ENCODE measurements at places on chromosomes 1 and 21.

DNA sequence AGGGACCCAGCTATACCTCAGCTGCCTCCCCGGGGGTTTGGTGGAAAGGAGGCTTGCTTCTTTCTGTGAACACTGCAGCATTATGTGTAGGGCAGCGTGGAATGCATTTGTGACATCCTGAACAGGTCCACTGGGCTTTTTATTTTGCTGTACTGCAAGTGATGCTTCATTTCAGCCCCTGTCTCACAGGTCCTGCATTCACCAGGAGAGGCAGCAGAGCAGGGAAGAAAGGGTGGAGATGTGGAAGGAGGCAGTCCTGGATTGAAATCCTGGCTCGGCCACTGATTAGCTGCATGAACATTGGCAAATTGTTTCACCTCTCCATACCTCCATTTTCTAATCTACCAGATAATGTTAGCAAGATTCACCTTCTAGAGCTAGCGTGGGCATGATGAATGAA, 77.9 kb upstream of the ZBTB18 start:
- DNase-seq, result no peak

- no peak for DNase-seq
These were observed 97.3 kb downstream of the PSMG1 start for GRCh38 chr21:39085843-39086405.

GRCh38 chr1:198620951-198621824, 17.7 kb upstream of the PTPRC start:
- DNase-seq, result no peak

GRCh38 chr1:182295697-182296096, 95.9 kb downstream of the GLUL start:
- DNase-seq, result no peak

- DNase-seq, result no peak
These were observed 104.4 kb downstream of the NFIA start for GRCh38 chr1:61186753-61187152.

DNA sequence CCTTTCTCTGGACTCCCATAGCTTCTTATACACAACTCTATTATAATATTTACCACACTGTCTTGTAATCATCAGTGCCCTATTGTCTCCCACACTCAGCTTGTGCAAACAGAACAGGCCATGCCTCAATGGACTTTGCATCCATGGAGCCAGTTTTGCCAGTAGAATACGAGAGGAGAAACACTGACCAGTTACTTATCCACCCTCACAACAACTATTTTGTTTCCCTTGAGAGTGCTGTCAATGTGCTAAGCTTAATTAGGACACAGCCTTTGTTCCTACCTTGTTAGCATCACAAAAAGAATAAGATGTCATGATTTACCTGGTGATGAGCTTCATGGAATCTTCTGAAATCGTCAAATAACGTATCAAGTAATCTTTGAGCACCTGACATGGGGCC, 18.1 kb upstream of the LRRC52 start:
- DNase-seq, result no peak

- DNase-seq, result no peak
These were observed 45.7 kb downstream of the ACOT7 start for GRCh38 chr1:6347641-6348487.

DNA sequence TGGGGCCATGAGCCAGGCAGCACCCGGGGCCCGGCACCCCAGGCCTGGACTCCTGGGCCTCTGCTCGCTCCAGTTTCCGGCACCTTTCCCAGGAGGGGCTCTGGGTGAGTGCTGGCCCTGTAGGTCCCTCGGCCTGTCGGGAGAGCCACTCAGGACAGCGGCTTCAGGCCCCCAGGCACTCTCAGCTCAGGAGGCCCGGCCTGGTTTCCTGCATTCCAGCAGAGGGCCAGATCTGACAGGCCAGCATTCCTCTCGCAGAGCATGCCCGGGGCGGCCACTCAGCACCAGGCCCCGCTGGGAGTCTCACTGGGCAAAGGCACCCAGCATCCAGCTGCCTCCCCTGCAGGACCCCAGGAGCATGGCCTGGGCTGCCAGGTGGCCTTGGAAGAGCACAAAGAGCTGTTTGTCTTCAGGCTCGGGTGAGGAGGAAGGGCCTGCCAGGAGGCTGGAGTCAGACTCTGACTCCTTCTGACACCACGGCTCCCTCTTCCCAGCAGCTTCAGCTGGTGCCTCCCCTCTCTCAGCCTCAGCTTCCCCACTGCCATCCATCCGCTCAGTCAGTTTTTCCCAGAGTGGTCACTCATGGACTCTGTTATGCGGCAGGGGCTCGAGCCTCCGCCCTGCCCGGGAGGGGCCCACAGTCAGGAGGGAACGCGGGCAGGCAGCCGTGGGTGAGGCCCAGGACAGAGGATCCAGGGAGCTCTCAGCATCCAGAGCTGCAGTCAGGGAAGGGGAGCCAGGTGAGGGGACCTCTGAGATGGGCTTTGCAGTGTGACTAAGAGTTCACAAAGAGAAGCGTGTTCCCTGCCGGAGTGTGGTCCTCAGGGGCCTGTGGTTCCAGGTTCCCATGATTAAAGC, 51.7 kb downstream of the WNT9A start:
- DNase-seq, result no peak

GRCh38 chr1:186678155-186678554, 2.1 kb downstream of the PTGS2 start:
- DNase-seq, result no peak

DNA sequence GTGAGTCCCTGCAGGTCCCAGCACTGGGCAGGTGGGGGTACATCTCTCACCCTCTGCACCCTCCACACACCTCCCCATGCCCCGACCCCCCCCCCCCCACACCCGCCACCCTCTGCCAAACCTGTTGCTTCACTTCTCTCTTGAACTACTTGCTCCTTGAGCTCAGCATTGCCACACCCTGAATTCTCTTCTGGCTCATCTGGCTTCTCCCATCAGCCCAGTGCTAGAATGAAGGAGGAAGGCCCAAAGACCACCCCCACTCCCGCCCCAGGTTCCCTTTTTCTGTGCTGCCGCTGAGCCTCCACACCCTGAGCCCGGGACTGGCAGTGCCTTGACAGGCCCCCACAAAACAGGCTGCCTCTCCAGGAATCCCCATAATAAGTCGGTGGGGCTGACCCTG, 6.4 kb upstream of the TNNI1 start:
- no peak for DNase-seq

- DNase-seq, result no peak
These were observed 474.0 kb downstream of the LTN1 start for GRCh38 chr21:28518630-28519029.

GRCh38 chr1:207027206-207027777, 5.3 kb downstream of the C1orf116 start:
- no peak for DNase-seq

- DNase-seq, result no peak
These were observed 4.0 kb upstream of the ASPM start for GRCh38 chr1:197150336-197151005.

DNA sequence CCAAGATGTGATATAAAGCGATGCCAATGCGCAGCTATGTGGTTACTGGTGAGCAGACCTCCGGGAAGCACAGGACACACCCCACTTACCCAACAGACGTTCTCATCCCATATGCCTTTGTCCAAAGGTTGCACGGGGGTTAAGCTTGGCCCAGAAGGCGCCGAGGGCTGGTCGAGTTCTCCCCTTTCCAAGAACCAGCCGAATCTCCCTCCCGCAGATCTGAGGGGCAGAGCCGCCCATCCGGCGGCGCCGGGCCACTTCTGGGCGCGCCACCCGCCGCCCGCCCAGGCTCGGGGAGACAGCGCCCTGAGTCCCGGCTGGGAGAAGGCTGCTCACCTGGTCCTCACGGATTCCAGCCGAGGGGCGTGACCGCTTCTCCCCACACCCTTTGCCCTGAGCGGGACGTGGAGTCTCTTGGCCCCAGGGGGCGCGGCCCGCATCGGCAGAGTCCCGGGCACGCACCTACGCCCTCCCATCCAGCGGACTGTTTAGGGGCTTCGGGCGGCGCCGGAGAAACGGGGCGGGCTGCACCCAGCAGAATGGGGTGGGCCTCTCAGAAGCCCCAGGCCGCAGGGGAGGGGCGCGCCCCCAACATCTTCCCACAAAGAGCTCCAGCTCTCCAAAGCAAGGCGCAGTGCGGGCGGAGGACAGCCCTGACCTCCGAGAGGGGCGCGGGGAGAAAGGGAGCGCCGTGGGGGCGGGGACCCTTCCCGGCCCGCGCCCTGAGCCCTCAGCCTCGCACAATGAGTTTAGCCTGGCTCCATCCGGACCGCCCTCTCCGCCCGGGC, 615 bp downstream of the GPR161 start:
- DNase-seq, result peak; percentile 26

DNA sequence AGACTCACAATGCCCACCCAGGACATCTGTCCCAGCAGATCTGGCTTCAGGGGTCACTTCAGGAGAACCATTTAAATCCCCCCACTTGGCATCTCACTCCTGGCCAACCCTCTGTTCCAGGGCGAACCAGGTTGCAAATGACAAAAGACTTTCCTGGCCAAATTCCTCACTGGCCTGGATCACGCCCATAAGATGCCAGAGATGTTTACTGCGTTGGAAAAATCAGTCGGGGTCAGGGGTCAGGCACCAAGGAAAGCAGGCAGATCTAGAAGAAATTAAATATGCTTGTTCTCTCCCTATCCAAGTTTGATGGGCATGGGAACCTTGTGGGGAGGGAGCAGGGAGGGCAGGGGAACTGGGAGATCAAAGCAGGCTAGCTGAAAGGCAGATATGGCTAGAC, 14.6 kb upstream of the AGTRAP start:
- no peak for DNase-seq

GRCh38 chr21:43639470-43640353, 19.6 kb downstream of the HSF2BP start:
- DNase-seq, result no peak

DNA sequence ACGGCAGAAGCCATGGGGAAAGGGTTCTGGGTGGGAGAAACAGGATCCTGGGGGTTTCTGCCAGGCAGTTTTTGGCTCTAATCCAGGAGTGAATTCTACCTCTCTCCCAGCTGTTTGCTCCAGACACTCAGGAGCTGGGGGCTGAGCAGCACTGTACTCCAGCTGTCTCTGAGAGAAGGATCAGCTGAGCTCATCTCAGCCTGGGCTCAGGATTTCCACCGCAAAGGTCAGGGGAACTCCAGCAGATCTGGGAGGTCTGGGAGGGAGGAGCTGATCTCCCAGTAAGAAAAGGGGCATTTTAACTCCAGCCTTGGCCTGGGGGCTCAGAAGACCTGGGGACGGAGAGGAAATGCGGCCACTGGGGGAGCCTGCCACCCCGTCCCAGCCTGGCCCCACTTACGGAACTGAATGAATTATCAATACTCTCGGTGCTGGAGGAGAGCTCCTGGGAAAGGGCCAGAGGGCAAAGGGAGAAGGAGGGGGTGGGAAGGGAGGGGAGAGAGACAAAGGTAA, 17.3 kb downstream of the PI4KB start:
- DNase-seq, result no peak

- no peak for DNase-seq
These were observed 26.4 kb downstream of the HSPG2 start for GRCh38 chr1:21910558-21911204.

DNA sequence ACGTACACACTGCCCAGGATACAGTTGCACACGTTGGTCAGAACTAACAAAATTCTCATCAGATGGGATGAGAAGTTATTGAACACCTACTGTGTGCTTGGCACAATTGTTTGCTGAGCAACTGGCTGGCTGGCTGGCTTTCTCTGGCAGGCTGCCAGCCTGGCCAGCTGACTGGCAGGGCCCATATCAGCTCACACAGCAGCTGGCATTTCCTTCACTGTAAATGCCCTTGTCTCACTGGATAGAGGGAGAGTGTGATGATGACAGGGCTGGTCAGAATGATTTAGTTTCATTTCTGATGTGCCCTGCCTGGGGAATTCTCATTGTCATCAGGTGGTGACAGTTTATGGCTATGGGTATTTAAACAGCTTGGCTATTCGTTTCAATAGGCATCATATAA, 15.8 kb downstream of the CAMK2N1 start:
- peak; percentile 69 for DNase-seq
